ENCODE measurements at places on chromosomes 3 and 15.

DNA sequence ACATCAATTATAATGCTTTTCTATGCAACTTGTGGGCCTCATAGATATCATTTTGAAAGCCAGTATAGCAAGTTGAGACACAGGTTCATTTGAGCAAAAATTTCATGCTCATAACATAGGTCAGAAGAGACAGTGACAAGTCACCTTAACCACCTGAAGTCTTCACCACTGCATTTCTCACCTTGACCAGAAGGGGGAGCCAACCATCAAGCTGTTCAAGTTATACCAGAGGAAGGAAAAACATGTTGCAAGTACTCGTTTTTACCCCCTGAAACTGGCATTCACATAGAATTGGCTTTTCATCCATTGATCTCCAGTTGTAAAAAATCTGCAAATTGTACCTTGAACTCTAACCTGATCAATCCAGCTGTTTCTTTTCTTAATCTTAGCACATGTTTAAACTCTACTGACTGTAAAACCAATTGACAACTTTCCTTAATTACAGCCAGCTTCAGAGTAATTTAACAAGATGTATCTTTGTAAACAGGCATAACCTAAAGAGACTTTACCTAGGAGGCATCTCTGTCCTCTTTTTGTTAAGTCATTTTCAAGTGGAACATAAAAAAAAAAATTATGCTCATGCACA is 1.4 kb downstream of the LMOD3 start:
- DNase-seq: peak; percentile 57

GRCh38 chr3:16697443-16698147 is 92.4 kb upstream of the DAZL start:
- DNase-seq: no peak

- no peak for DNase-seq
Measured at GRCh38 chr3:331881-332280, 135.3 kb downstream of the CHL1 start.

DNA sequence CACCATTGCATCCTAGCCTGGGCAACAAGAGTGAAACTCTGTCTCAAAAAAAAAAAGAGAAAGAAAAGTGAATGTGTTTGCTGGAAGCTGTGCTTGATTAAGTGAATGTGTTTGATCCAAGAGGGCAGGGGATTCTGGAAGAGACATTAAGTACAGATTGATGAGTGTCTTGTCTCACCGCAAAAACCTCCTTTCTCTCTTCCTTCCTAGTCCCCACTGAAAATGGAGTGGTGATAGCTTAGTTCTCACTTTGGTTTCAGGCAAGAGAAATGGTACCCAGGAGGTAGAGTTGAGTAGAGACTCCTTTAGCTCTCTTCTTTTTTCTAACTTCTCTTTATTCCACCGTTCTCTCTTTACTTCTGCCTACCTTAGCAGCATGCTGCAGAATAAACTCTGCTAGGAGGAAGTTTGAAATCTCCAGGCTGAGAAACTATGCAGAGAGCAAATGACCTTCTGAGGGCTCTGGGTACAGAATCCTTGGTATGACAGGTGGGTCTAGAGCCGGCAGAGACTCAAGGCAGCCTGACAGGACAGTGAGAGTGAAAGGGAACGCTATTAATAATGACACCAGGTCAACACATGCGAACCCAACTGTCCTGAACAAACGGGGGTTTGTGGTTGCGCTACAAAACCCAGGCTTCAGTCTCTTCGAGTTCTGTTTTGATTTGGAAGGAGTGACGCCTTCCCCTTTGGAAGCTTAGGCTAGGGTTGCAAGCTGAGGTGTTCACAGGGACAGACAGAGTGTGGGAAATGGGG is 74.9 kb downstream of the SMAD3 start:
- DNase-seq: no peak

- no peak for DNase-seq
Measured at GRCh38 chr3:179460260-179460659, 9.0 kb upstream of the GNB4 start.

DNA sequence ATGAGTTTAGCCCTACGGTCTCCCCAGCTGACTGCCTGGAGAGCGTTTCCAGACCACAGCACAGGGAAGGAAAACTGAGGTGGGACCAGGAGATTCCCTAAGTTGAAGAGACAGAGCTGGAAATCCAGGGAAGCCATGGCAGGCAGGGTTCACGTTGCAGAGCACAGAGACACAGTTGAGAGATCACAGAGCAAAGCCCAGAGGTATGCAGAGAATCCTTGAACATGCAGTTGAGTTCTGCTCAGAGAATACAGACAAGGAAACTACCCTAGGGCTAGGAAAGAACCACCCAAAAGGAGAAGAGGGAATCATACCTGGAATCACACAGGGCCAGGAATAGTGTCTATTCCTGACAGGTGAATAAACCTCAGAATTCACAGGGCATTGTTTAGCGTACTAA is 14.3 kb downstream of the SLC28A1 start:
- no peak for DNase-seq

DNA sequence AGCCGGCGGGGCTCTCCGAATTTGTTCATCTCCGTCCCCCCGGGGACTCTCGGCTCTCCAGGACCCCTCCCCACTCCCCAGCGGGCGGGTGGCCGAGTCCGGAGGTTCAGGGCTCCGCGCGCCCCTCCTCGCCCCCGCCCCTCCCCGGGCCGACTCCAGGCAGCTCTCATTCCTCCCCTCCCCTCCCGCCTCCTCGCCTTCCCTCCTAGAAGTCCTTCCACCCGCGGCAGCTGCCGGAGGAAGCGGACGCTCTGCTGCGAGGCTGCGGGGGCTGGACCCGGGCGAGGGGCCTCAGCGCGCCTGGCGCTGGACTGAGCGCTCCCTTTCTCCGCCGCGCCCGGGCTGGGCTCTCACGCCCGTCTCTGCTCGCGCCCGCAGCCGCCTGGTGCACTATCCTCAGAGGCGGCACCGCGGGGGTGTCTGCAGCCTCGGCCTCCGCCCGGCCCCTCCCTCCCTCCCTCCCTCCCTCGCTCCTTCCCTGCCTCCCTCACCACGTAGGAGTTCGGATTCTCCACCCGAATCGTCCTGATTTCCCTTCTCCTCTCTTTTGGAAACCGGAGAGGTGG is at the start of gene ROBO2:
TSS of gene ROBO2 (plus strand) at position 494 of the 566 bp plus-strand sequence. CDS start 687 bp downstream, outside the sequence.
- DNase-seq: no peak

DNA sequence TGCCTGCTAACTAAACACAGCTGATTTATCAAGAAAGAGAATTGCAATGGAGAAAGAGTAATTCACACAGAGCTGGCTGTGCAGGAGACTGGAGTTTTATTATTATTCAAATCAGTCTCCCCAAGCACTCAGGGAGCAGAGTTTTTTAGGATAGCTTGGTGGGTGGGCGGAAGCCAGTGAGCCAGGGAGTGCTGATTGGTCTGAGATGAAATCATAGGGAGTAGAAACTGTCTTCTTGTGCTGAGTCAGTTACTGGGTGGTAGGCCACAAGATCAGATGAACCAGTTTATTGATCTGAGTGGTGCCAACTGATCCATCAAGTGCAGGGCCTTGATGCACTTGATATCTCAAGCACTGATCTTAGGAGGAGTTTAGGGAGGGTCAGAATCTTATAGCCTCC is 891.9 kb upstream of the CADM2 start:
- no peak for DNase-seq

DNA sequence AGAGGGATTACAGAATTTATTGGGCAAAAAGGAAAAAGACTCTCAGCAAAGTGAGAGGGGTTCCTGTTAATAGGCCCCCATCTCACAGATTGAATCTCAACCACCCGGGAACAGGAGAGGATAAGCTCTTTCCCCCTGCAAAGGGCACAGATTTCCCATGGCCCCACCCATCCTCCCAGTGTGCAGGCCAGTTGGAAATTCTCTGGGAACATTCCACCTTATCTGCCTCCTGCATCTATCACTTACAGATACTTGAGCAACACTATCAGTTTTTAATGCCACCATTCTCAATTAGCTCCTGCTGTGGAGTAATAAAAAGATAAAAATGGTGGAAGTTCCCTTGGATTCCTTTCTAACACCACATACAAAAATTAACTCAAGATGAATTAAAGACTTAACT is 350.0 kb upstream of the BCHE start:
- DNase-seq: no peak
